H54 (cell line): ENCODE measurements at places on chromosomes 7 and 10.

GRCh38 chr10:66910671-66911070 is 15.2 kb upstream of the LRRTM3 start:
- no peak for DNase-seq

DNA sequence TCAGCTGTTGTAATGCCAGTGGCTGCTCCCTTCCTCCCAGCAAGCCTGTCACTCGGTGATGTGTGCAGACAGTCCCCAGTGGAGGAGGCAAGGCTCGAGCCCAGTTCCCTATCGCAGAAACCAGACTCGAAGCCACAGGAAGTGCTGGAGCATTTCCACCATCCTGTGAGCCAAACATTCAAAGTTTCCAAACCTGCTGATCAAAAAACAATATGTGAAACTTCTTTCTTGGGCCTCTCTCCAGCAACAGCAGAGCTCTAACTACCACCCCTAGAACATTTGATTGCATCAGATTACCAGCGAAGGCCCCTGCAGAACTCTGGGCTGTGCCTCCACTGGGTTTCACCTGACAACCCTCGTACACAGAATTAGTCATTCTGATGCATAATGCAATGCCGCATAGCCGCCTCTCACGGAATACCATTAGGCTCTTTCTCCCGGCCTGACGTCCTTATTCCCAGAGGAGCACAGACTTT is 94.0 kb downstream of the ELMO1 start:
- peak; percentile 33 for DNase-seq

- no peak for DNase-seq
Measured at GRCh38 chr7:55247428-55247827, 117.7 kb upstream of the LANCL2 start.

GRCh38 chr10:49552277-49552676 is 13.4 kb upstream of the ERCC6 start:
- DNase-seq, result no peak

DNA sequence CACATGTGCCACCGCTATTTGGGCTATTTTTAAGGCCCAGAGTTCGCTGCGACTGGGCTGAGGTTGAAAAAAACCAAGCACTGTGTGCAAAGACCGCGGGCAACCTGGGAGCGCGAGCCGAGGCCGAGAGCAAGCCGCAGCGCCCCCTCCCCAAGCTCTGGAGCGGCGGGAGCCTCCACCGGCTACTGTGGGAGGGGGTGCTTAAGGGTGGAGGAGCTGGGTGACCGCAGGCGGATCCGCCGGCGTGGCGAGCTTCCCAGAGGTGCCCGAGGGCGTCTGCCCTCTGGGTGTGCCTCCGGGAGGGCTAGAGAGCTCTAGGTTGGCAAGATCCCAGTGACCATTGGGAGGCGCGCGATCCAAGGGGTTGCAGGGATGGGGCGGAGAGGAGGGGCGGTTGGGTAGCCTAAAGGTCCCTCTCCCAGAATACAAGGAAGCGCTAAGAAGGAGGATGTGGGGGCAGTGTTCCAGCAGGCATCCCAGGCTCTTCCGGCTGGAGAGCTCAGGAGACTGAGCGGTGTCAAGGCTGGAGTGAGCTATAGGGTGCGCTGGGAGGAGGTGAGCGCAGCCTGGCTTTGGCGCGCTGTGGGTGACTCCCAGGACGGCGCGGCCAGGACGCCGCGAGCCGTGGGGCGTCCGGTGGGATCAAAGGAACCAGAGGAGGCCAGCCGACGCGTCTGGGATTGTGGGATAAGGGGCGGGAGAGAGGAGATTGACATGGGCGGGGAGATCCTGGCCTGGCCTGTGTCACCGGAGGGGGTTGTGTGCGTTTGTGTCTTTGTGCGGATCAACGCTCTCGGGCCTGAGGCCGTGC is 8.0 kb downstream of the DLX5 start:
- peak; percentile 68 for DNase-seq

GRCh38 chr10:133397938-133398337 is 4.0 kb downstream of the MTG1 start:
- DNase-seq, result no peak

- no peak for DNase-seq
Measured at GRCh38 chr10:129945526-129945925, 18.5 kb downstream of the EBF3 start.
